GDM1 (cell line): ENCODE measurements at places on chromosomes 5 and 9.

GRCh38 chr9:79769476-79770275, 197.9 kb downstream of the TLE4 start:
- DNase-seq = no peak

GRCh38 chr9:91033797-91034196, 232.2 kb downstream of the SYK start:
- no peak for DNase-seq

GRCh38 chr5:27797220-27797619, 758.8 kb upstream of the CDH9 start:
- DNase-seq = no peak

DNA sequence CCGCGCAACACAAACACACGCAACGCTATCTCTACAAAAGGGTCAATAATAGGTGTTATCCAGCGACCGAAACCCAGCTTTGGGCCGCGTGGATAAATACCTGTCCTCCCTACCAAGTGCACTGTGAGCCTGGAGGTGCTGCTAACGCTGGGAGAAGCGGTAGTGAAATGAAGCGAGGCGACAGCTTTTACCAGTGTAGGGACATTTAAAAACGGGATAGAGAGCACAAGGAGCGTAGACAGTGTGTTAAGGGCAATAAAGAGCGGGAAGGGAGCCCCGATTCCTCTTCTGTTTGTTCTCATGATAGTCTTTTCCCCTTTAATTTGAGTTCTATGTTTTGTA, 421 bp upstream of the DEPDC1B start:
- no peak for DNase-seq

DNA sequence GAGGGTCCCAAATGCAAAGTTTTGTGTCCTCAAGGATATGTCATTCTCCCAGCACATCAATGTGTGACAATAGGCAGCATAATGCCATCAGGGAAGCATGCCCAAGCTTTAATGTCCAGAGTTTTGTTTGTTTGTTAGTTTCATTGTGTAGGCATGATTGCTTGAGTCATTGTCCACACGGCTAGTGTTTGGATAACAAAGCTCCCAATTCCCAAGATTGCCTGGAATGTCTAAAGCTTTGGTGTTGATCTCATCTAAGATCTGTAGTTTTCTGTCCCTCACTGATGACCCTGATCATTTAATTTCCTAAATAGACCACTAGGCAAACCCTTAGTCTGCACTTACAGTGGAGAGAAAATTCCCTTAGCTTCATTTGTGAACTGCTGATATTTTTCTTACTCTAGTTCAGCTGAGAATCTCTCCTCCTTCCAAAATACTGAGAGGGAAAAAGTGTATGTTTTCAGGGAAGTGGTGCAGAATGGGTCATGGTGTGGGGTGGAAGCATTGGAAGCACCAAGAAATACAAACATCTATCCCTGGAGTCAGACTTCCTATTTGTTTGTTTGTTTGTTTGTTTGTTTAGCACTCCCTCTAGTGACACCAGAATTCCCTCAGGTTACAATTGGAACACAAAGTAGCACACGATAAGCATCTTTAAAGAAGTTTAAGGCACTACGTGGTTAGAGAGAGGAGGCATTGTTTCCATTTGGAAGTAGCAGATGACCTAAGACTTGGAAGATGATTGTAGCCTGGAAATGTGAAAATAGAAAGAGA, 127.1 kb downstream of the PRDM6 start:
- DNase-seq = no peak

DNA sequence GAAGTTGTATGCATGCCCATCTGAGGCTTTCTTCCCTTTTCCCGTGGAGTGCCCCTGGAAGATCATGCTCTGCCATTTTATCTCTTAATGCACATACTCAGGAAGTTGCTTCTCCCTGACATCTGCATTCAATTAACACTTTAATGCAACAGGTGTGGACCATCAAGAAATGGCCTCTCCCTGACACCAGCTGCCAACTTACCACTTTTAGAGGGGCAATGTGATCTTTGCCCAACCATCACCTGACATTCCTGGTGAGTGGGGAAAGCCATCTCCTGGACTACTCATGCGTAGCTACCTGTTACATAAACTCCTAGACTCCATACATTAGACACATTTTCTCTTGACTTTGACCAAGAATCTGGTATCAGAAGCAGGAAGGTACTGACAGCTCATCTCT, 1450.4 kb upstream of the CDH9 start:
- DNase-seq = no peak

DNA sequence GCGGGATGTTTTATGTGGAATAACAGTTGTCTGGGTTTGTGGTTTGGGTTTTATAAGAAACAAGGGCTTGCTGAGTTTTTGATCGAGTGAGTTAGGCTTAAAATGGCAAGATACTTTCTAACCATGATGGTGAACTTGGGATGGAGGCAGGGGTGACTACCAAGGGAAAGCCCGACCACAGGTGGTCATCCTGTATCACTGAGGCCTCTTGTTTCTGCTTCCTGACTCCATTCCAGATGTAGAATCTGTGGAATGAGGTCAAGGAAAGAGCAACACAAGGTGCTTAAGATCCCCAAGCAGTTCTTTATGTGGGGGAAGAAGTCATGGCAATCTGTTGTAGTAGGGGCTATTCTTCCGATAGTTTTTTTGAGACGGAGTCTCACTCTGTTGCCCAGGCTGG, 122.3 kb downstream of the GOLPH3 start:
- DNase-seq = no peak

- DNase-seq = no peak
Measured at GRCh38 chr9:35350212-35350611, 139.7 kb upstream of the RUSC2 start.

DNA sequence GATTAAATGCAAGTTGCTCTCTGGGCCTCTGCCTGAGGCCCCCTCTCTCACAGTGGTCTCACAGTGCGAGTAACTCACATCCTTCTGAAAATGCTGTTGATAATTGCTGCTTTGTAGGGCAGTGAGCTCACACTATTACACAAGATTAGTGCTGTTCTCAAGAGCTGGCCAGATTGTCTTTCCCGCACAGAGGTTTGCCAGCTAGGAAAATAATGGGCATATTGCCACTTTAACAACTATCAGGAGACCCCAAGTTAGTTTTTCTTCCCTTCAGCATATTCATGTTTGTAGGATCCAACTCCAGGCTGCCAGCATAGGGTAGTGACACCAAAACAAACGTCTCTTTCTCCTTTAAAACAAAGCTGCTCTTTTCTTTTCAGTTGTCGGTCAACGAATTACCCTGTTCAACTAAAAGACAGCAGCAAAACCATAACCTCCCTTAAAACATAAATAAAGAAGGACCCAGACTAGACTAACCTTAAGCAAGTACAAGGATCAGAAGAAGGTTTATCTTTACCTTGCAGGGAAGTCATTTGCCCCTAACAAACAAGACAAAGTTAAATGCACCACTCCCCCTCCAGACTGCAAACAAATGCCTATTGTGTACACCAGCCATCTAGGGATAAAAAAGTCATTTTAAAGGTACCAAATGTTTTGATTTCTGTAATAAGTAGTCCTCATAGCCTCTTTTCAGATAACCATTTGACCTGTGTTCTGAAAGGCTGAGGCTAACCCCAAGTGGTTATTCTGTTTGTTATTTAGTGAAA, 91.4 kb downstream of the VCAN start:
- no peak for DNase-seq

- DNase-seq = no peak
Measured at GRCh38 chr5:50767588-50767987, 101.2 kb downstream of the PARP8 start.

- DNase-seq = no peak
Measured at GRCh38 chr5:3845230-3845629, 249.6 kb downstream of the IRX1 start.

GRCh38 chr9:34413231-34413852, 36.6 kb upstream of the MYORG start:
- no peak for DNase-seq

- no peak for DNase-seq
Measured at GRCh38 chr5:39486361-39486760, 61.6 kb upstream of the DAB2 start.

DNA sequence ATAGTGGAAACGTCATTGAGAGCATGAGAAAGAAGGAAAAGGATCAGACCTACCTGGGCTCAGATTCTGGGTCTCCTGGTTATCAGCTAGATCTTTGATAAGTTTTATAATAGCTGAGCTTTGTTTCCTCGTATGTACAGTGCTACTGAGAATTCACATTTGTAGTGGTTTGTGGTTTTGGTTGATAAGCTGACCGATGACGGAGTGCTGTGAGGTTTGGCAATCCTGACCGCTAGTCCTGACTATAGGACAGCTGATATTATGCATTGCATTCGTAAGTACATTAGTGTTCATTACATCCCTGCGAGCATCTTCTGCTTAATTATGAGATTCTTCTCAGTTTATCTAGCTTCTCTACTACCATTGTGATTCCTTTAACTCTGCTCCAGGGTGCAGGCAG, 190.7 kb upstream of the SLC27A6 start:
- no peak for DNase-seq

- no peak for DNase-seq
Measured at GRCh38 chr5:68292316-68292715, 76.8 kb downstream of the PIK3R1 start.

DNA sequence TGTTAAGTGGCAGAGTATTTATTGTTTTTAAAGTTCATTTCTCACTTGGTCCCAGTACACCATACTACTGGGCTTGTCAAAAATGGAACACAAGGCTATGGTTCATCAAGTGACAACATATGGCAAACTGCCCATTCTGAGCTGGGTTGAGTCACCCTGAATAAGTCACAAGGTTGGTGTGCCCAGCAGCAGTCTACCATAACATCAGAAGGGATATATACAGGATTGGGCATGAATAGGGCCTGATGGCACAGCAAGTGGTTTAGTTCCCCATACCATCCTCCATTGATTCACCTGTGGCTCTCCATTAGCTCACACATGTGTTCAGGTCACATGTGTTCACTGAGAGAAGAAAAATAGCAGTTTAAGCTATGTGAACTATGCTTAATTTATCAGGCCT, 249.8 kb upstream of the PRDM9 start:
- no peak for DNase-seq

DNA sequence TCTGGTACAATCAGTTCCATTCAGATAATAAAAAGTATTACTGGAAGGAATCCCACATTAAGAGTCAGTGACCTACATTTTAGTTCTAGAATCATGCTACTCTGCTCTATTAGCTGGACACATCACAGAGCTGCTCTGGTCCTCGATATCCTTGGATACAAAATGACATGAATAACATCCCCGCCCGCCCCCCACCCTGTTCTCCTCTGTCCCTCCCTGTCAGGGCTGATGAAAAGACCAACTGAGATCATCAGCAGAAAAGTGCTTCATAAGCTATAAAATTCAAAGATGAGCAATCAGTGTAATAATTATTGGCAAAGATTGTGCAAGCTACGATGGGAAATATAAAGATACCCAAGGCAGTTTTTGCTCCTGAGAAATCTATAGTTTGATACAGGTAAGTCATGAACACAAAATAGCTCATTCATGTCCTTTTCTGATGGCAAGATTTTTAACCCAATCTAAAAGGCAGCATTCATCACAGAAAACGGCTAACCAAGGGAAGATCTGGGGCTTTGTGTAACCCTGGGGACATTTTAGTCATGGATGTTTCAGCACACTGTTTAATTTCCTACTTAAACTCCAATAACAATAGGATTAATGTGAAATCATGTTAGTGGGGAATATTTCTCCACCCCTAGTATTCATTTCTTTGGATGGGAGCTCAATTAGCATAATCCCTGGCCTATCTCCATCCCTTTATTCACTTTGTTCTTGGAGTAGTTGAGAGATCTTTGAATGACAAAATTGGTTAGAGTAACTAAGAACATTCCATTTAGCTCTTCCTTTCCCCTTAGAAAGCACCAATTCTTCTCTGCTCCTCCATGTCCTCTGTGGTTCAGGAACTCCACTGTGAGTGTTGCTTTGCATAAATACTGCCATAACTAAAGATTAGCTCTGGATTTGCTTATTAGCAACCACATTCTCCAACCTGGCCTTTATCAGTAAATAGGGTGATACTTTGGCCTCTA, 459.4 kb upstream of the GRIA1 start:
- no peak for DNase-seq

DNA sequence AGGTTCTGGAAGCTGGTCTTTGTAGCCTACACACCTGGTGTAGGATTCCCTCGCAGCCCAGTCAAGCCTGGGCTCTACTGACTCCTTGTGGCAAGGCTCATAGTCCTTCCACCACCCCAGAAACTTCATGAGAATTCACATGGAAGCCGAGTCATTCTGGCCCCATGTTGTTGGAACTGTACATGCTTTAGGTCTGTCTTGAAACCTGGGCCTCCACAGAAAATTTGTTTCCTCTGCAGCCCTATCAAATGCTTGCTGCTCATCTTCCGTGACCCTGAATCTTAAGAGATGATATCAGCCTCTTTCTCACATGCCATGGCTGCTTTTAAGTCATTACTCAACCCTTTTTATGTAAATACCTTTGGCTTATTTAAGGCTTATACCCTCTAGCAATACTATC, 113.4 kb upstream of the GRHPR start:
- DNase-seq = no peak
